ENCODE measurements at places on chromosomes 3 and 15.

- no peak for DNase-seq
Measured at GRCh38 chr15:63109920-63110319, 11.7 kb upstream of the LACTB start.

GRCh38 chr3:77530870-77531269 lies 491.0 kb downstream of the ROBO2 start:
- DNase-seq = no peak

DNA sequence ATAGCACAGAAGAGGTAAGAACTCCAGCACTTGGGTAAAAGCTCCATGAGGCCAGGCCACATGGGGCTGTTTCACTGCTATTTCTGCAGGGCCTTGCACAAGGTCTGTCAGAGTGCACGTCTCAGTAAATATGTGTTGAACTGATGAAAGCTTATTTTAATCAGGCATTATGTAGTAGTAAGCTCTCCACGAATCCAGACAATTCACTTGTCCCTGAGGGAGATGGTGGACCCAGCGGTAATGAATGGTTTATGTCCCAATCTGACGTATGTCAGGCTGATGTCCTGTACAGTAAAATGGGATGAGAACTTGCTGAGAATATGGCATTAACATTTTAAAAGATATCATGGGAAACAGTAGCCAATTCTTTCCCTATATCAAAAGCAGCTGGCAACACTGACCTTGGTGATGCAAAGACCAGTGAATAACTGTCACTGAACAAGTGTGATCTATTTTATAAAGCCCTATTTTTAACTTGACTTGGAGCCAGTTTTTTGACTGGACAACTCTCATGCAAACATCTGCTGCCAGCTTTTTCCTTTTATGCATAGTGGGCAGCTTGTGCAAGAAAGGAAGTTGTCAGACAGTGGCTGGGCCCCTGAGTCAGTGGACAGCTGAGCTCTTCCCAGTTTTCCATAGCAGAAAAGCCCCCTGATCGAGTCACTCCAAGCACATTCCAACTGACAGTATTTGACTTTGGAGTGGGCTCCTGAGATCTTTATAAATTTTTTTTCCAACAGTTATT lies 519.8 kb upstream of the MDFIC2 start:
- DNase-seq = no peak

DNA sequence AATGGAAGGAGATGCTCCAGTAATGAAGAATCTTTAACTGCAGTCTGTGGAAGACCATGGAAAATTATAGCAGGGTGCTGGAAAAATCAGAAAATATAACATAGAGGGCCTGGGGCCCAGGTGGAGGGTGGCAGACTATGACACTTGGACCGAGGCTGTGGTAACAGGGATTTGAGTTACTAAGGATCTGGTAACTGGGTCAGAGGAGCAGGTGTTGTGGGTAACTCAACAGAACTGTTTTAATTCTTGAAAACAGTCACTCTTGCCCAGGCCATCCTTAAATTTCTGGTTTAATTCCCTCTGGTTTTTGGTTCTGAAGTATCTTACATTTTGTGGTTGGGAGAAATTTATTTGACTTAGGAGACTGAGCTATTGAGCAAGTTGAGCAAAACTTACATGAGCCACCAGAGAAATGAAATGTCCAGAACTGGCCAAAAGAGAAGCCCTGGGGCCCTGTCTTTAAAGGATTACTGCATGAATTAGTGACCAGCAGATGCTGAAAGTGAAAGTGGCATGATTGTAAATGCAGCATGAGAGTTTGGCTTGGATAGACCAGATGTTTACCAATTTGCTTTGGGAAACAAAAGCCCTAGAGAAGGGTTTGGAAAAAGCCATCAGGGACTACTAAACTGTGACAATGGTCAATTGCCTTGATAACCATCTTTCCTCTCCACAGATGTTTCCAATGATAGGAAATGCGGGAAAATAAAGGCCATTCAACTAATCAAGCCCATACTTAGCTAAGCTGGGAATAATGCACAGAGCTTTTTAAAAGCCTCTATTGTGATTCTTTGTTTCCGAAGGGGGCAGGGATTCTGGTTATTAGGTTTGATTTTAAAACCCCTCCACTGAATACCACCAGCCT lies 374.9 kb upstream of the TGFBR2 start:
- no peak for DNase-seq

- DNase-seq = no peak
Measured at GRCh38 chr3:129890125-129890524, 3.4 kb downstream of the TMCC1 start.

- DNase-seq = peak; percentile 43
Measured at GRCh38 chr3:143644370-143645089, 203.7 kb downstream of the SLC9A9 start.

GRCh38 chr3:151228666-151229040 lies 25.6 kb upstream of the GPR171 start:
- no peak for DNase-seq

DNA sequence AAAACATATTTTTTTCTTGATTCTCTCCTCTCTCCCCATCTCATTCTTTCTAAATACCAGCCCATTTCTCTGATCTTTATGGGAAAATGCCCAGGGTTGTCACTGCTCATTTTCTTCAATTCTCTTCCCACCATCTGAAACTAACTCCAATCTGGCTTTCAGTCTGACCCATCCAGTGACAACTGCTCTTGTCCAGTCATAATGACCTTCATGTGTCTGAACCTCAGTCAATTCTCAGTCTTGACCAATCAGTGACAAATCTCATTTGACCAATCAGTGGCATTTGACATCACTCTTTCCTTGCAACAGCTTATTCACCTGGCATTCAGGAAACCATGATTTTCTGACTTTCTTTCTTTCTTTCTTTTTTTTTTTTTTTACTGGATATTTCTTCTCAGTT lies 15.1 kb downstream of the VEPH1 start:
- DNase-seq = no peak

DNA sequence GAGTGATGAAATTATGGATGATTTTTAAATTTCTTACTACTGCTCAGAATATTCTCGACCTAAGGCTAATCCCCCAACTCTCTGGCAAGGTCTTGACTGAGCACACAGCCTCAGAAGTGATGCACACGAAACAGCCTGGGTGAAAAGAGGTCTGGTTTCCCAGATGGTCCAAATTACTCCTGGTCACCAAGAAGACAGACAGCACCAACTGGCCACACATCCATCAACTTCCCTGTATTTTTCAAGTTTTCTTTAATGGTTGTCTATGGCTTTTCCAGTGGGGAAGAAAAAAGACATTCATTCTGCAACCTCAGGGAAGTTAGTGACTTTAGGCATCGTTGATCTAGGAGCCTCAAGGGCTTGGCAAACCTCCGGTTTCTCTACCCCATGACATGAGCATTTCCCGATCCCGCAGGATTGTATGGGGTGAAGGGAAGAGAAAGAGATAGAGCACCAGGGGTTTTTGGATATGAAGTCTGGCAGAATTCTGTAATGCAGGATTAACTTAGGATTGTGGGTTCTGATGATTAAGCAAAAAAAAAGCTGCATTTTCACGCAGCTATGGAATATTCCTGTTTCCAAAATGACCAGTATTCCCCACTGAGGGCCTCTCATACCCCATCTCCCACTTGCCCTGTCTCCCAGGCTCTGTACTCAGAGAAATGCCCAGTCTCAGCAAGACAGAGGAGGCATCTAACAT lies 62.2 kb downstream of the UMPS start:
- DNase-seq = no peak

- DNase-seq = no peak
Measured at GRCh38 chr3:193621127-193621526, 28.1 kb downstream of the OPA1 start.

GRCh38 chr3:127701280-127701911 lies 28.6 kb downstream of the ABTB1 start:
- no peak for DNase-seq

DNA sequence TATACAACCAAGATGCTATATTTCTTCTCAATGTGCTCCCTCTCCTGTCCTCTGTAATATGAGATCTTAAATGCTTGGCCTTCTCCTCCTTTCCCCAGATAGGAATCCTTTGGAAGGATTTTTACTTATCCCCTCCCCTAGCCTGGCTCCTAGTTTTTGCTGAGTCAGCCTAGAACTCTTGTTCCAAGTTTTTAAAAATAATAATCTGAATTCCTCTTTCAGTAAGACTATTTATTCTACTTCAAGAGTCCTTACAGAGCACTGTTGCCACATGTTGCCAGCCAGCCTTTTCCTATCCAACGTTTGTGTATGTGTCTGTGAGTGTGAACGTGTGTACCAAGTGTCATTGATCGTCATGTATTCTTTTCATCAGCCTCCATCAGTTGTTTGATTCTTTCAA lies 11.0 kb upstream of the KCNMB2 start:
- no peak for DNase-seq

GRCh38 chr3:18097473-18097872 lies 327.7 kb downstream of the SATB1 start:
- no peak for DNase-seq

GRCh38 chr3:25508901-25509300 lies 80.8 kb downstream of the RARB start:
- no peak for DNase-seq

DNA sequence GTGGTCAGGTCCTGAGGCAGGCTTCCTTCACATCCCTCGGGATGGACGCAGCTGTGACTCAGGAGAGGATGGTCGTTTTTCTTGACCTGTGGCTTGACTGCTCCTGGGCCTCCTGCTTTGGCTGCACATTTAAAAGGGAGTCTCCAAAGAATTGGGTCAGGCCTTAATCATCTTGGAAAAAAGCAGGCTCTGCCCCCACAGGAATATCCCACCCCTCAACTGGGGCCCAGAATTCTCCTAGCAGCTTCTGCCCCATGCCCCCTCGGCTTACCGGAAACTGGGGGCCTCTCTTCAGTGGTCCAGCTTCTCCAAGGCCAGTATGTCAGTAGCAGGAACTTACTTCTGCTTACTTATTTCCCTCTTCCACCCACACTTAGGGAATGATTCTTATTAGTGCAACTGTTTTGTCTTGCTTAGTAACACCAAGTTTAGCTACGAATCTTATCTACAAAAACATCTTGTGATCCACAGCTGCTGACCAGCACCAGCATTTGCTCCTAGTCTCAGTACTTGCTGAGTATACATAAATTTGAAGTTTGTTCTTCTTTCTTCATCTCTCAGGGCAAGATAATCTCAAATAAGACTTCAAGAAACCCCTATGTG lies 35.7 kb downstream of the ATG7 start:
- no peak for DNase-seq

GRCh38 chr3:49163609-49164008 lies 2.5 kb downstream of the CCDC71 start:
- DNase-seq = no peak

- peak; percentile 12 for DNase-seq
Measured at GRCh38 chr3:138833899-138834595, 681 bp downstream of the PIK3CB start.

DNA sequence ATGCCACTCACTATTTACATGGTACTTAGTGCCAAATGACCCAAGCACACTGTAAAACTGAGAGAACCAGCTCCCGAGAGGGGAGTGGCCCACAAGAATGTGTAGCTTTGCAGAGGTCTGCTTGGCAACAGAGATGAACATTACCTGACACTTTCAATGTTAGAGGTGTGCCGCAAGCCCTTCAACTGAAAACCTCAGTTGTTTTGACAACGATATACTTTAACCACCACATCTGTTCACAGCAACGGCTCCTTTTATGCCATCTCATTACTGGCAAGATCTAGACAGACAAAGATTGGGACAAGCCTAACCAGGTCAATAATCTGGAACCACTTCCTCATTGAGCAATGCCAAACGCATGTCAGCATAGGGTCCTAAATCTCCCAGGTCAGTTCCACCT lies 23.7 kb downstream of the NEK10 start:
- DNase-seq = no peak

DNA sequence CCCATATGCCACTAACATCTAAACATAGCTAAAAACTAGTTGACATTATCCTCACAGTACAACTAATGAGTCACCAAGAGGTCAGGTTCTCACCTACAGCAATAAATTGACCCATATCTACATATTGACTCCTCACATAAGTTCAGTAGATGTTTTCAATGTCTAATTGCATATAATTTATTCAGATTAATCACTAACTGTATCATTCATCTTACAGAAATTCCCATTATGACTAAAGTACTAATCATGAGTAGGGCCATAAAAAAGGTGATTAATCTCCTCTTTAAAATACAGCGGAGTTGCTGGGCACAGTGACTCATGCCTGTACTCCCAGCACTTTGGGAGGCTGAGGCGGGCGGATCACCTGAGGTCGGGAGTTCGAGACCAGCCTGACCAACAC lies 82.4 kb upstream of the ST3GAL6 start:
- no peak for DNase-seq

- no peak for DNase-seq
Measured at GRCh38 chr3:66633402-66634381, 132.9 kb upstream of the LRIG1 start.

- DNase-seq = no peak
Measured at GRCh38 chr3:34077417-34078195, 279.2 kb downstream of the PDCD6IP start.

GRCh38 chr3:71692139-71692538 lies 33.1 kb downstream of the EIF4E3 start:
- DNase-seq = no peak

- DNase-seq = no peak
Measured at GRCh38 chr3:26522919-26523318, 99.7 kb upstream of the LRRC3B start.

DNA sequence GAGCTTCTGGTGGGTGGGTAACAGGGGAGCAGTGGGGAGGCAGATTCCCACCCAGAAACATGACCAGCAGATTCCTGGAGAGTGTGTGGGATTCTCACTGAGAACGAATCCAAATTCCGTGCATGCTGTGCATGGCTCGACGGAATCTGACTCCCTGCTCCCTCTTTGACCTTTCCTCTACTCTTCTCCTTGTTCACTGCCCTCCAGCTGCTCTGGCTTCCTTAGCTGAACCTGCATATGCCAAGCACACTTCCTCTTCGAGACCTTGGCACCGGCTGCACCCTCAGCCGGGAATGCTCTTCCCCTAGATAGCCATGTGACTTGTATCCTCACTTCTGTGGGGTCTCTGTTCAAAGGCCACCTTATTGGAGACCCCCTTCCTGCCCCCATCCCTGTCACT lies 6.3 kb downstream of the INSYN1 start:
- no peak for DNase-seq

DNA sequence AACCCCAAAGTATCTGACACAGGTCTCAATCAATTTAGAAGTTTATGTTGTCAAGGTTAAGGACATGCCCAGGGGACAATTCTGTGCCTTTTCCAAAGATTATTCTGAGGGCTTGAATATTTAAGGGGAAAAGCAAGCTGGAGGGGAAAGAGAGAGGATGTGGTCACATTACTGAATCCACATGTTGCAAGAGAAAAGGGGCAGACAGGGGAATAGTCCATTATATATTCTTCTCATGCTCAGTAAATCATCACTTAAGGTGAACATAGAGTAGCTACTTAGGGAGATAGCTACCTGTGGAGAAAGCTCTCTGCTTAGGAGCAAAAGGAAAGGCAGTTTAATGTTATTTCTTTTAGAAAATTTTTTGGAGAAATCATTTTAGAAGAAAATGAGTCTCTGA lies 751.6 kb downstream of the SI start:
- DNase-seq = no peak

GRCh38 chr3:96480881-96481280 lies 333.5 kb upstream of the EPHA6 start:
- DNase-seq = no peak

GRCh38 chr3:108486338-108486737 lies 24.1 kb downstream of the MYH15 start:
- DNase-seq = no peak

- DNase-seq = no peak
Measured at GRCh38 chr3:2931265-2931664, 178.9 kb downstream of the IL5RA start.

Data from nephron progenitor cell (in vitro differentiated cells).